ENCODE measurements at places on chromosomes 4 and X.

GRCh38 chr4:119268466-119268865 is 53.5 kb downstream of the FABP2 start:
- DNase-seq, result no peak

DNA sequence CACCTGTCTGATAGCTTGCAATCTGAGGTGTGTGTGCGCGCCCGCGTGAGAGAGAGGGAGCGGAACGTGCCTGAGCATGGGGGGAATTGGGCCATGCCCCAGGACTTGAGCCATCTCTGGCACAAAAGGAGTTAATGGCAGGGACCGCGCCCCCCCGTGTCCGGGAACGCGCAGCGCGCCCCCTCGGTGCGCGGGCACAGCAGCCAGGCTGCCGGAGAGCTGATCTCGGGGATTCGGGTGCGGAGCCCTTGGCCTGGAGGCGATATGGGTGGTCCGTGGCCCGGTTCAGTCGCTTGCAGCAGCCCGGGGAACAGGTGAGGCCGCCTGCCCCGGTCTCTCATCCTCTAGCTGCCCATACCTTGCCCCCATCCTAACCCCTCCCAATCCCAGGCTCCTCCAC is at the start of gene NLGN3:
NLGN3 (plus strand) TSS at position 191 of the 400 bp plus-strand sequence. CDS start 2,909 bp downstream, outside the sequence.
- no peak for DNase-seq

DNA sequence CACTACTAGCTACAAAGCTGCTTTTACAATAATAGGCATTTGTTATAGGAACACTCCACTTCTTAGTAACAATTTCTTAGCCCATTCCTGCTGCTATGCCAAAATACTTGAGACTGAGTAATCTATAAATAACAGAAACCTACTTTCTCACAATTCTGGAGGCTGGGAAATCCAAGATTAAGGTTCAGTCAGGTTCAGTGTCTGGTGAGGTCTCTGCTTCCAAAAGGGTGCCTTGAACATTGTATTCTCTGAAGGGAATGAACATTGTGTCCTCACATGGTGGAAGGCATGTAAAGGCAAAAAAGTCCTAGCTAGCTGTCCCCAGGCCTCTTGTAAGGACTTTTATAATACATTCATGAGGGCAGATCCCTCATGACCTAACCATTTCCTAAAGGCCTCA is 7.0 kb downstream of the SLC9B1 start:
- DNase-seq, result no peak

DNA sequence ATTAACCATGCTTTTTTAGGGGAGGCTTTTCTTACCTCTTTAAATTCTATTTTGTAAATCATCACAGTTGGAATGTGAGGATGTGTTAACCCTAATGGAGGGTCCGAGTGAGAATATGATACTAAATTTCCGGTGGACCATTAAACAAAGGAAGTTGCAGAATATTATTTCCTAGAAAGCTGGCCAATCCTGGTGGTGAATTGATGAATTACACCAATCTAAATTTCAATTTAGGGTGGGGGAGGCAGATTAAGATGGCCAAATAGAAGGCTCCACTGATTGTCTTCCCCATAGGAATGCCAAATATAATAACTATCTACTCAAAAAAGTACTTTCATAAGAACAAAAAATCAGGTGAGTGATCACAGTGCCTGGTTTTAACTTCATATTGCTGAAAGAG is 1045.6 kb downstream of the GLUD2 start:
- no peak for DNase-seq

DNA sequence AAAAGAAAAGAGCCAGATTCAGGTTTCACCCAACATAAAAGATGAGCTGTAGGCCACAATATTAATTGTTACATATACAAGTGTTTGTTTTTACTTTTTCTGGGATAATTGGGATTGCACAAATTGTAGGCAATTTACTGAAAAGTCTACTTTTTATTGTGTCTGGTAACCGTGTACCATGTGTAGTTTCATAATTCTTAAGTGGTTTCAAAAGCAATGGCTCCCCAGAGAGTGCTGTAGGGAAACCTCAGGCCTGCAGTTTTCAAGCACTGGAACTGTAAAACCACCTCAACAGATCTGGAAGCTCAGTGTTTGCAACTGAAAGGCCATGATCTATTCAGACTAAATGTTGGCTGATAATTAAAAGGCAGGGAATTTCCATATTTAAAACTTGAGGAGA is 53.9 kb upstream of the MMAA start:
- no peak for DNase-seq

DNA sequence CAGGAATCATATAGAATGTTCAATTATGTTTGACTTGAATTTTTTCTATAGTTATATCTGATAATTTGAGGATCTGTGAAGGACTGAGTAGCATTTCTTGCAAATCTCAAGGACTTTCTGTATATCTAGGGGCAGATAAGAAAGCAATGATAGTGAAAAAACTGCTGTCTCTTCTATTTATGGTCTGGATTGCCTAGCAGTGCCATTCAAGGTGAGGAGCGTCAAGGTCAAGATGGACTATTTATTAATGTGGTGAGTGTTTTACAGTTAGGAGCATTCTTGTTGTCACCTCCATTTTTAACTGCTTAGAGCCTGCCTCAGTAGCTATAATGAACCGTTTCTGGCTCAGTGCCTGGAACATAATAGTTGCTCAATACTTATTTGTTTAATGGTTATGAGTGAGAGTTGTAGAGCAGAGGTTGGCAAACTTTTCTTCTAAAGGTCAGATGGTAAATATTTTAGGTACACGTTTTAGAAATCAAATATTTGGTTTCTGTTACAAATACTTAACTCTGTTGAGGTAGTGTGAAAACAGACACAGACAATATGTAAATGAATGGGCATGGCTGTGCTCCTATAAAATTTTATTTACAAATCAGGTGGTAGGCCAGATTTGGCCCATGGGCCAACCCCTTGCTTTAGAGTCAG is 523.2 kb upstream of the IGFBP7 start:
- DNase-seq, result no peak

- DNase-seq, result no peak
These were observed 24.4 kb upstream of the DYNLT3 start for GRCh38 chrX:37871626-37872302.

GRCh38 chr4:24063731-24064130 is 173.9 kb upstream of the PPARGC1A start:
- DNase-seq, result no peak

GRCh38 chrX:103467156-103467555 is 52.1 kb downstream of the RAB40A start:
- no peak for DNase-seq

DNA sequence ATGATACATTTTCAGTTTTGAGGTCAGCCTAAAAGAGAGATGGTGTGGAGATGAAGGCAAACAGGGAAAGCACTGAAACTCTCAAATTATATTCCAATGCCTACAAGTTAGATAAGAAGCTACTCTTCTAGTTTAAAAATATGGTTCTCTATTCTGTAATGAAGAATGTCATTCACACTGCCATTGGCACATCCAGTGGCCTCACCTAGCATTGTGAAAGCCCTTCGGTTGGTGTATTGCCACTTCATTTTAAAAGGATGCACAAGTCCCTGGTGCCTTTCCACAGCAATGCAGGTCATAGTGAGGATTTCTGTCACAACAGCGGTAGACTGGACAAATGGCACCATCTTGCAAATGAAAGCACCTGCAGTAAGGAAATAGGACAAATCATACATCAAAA is 40.6 kb downstream of the QRFPR start:
- DNase-seq, result no peak

DNA sequence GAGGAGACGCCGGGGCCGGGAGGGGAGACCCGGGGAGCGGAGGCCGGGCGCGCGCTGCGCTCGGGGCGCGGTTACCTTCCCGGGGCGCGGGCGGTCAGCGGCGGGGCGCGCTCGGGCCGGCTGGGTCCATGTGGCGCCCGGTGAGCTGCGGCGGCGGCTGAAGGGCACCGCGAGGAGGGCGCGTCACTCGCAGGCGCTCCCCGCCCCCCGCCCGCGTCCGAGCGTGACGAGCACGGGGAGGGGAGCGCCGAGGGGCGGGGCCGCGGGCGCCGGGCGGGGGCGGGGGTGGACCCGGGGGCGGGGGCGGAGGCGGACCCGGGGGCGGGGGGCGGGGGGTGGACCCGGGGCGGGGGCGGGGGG is at the start of gene CPLX1:
CPLX1 (minus strand) TSS at position 159 of the 360 bp plus-strand sequence. CDS start 1,607 bp downstream, outside the sequence.
- DNase-seq, result no peak

GRCh38 chrX:129572422-129572821 is 32.4 kb downstream of the OCRL start:
- DNase-seq, result no peak

GRCh38 chr4:67869580-67870190 is 14.1 kb downstream of the TMPRSS11D start:
- no peak for DNase-seq

DNA sequence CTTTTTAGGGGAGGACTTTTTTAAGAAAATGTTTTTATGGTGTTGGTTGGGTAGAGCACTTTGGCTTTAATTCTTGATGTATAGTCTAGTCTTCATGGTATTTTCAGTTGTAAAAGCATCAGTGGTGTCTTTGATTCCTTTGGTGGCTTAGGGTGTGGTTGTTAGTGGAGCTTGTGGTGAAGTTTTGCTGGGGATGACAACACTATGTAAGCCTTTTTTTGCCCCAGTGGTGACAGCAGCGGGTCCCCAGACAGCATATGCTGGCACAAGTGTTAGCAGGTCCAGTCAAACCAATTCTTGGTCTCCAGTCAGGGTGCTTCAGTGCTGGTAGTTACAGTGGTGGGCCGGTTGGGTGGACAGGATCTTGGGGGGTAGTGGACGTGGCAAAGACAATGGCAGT is 52.0 kb downstream of the CHIC1 start:
- no peak for DNase-seq

- DNase-seq, result peak; percentile 28
These were observed at the start of gene STATH for GRCh38 chr4:69995526-69996016. TSS of gene STATH (plus strand) at chr4:69995966. CDS start at chr4:69998438, 2,472 bp downstream.

DNA sequence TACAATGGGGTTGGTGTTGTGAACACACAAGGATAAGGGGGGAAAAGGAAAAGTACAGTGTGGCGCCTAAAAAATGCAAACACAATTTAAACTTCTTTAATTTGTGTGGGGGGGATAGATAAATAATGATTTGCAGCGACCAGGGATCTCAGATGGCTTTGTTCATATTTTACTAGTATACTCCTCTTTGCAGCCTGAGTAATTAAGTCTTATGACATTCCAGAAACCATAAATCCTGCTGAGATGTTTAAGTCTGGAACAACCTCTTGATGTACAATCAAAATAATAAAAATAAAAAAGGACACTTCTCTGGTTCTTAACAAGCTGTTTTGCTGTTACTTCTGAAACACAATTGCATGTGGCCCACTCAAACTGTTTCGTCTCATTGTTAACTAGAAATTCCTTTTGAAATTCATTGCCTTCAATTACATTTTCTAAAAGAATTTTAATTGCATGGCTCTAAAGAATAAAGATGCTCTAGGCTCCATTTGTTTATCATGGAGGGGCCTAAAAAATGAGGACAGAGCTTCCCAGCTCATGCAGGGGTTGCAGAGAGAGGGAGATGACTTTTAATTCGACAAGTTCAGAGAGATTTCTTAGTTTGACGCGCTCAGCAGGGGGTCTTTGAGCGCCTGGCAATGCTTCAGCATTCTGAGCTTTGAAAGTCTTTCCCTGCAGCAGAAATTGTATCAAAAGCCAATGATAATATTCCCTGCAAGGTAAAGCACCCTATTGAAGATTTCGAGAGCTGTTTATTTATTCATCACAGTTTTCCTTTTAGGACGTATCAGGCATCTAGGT is 892.4 kb upstream of the TENM3 start:
- DNase-seq, result no peak

- DNase-seq, result no peak
These were observed 249.1 kb downstream of the SPIN4 start for GRCh38 chrX:63101879-63102620.

- DNase-seq, result no peak
These were observed 25.7 kb downstream of the SYAP1 start for GRCh38 chrX:16745102-16745501.

DNA sequence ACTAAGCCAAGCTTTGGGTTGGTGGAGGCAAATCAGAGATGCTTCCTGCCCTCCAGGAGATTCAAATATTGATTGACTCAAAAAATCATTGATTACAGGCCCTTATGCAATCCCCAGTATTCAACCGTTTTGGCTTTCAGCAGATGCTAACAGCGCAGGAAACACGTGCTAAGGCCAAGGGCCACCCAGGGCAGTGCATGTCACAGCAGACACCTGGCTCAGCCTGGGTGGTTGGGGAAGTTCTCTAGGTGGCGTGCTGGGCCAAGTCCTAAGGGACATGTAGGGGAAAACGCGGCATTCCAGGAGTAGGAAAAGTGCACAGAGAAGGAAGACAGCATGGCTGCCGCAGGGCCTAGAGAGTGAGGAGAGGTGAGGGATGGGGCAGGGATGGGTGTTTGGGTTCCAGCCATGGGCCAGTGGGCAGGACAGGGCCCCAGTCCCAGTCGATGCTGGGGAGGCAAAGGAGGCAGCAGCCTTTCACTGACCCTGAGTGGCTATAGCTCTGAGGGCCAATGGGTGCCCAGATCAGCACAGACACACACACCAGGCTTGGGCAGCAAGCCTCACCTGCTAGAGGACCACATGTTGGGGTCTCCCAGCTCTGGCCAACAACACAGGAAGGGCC is 239.1 kb downstream of the EVC2 start:
- no peak for DNase-seq

DNA sequence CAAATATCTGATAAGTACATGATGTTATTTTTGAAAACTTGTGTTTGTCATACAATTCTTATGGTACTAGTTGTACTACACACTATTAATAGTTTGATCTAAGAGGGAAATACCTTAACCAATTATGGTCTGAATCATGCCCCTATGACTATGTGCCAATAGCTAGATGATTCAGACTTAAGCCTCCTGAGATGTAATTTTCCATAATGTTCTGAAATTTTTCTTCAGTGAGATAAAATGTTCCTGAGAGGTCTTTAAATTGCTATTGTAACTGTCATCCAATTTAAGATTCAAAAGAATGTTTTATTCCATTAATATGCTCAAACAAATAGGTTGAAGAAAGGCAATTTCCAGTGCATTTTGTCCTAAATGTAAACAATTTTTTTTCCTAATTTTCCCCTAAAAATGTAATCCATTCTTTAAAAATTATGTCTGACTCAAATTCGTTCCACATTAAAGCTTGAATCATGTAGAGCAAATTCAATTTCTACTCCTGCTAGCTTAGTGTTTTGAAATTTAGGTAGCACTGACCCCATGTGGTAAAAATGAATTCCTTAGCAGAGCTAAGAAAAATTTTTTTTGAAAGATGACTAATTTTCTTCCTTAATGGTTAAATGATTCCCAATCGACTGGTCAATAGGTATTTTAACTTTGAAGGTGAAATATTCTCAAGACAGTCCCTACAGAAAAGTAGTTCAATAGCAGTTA is 49.1 kb downstream of the APOOL start:
- DNase-seq, result peak; percentile 62

- DNase-seq, result peak; percentile 86
These were observed 48.8 kb downstream of the MAP7D2 start for GRCh38 chrX:20067709-20068561.

DNA sequence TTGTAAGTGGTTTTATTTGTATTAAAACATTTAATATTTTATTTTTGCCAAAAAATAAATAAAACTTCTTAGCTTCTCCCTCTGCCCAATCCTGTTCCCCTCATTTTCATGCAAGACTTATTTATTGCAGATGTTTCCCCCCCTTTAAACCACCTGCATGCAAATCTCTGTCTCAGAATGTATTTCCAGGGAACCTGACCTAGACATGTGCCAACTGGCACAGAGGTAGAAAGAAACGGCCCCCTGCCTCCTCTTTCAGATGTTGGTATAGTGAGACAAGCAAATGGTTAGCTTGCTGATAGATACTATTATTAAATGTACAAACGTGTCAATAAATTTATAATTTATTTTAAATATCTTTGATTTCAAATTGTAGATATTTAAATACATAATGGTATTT is 47.1 kb downstream of the KLF3 start:
- DNase-seq, result no peak

- DNase-seq, result no peak
These were observed 101.6 kb downstream of the FAM193A start for GRCh38 chr4:2637956-2638552.

- DNase-seq, result no peak
These were observed 119.2 kb upstream of the MAB21L2 start for GRCh38 chr4:150462743-150463142.

All from lung microvascular endothelial cell (primary cell).